Activated CD4-positive, alpha-beta T cell treated with anti-CD3 and anti-CD28 coated beads, Interleukin-10, Interleukin-2, amounts not matched to agents 100 ng/mL and 50 ng/mL, durations not matched to agents 16 hours and 8 hours (primary cell): ENCODE measurements at places on chromosomes 1 and 21.

- peak; percentile 56 for DNase-seq
These were observed 68.1 kb downstream of the RPS6KA1 start for GRCh38 chr1:26597629-26598039.

DNA sequence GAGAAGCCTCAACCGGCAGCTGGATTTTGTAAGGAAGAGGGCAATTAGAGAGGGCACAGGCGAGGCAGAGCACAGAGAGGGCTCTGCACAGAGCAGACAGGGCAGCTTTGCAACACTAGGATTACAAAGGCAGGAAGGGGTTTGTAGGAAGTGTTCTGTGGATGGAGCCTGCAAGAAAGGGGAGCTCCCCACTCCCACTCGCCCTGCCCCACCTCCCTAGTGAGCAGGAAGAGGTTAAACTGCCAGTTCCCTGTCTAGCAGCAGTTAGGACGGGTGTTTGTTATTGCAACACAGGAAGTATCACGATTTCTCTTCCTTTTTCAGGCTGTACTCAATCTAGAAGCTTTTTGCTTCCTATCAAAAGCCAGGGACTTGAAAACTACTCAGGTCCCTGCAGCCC lies 63.3 kb upstream of the LRRC8D start:
- peak; percentile 91 for DNase-seq

GRCh38 chr1:198560161-198560560 lies 19.7 kb upstream of the ATP6V1G3 start:
- no peak for DNase-seq

GRCh38 chr1:20008391-20008841 lies 29.0 kb upstream of the PLA2G2A start:
- no peak for DNase-seq

DNA sequence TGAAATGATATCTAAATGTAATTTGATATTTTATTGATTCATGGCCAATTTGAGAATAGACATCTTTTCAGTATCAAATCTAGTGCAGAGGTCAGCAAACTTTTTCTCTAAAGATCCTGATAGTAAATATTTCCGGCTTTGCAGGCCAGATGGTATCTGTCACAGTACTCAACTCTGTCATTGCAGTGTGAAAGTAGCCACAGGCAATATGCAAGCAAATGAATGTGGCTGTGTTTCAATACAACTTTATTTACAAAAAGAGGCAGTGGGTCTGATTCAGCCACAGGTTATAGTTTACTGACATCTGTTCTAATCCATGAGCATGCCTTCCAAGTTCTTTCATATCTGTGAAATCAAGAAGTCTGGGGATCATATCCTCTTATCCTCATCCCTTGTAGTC lies 221.2 kb downstream of the PRDM2 start:
- no peak for DNase-seq

DNA sequence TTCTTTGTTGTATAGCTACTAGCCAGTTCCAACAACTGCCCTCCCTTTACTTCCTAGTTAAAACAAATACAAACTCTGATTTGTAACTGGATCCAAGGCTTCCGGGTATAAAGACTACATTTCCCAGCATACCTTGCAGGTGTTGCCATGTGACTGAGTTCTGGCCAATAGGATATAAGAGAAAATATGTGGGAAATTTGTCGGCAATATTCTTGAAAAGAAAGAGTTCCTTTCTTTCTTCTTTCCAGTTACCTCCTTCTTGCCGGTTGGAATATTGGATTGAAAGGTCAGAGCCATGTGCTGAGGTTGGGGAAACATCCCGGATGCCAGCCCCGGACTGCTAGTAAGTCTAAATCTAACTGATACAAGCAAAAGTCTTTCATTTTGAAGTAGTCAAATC lies 23.0 kb upstream of the ZBTB40 start:
- DNase-seq = peak; percentile 70

- peak; percentile 79 for DNase-seq
These were observed at the start of gene IFNLR1 for GRCh38 chr1:24186993-24187790. Gene IFNLR1, minus strand, starts transcription at chr1:24187289. Its CDS starts 41 bp downstream, at chr1:24187248.
